Body of pancreas (tissue), 4 donors: ENCODE measurements at places on chromosomes 3 and 15. TPM values are rescaled to one million over a fixed set of nuclear protein-coding genes. Genes with fewer than 3 reads are reported as not detected.

RTP4 gene
- total RNA-seq: 3.6 TPM

SPATA12 gene
- total RNA-seq: not detected

NTRK3 gene
- total RNA-seq: 0.66 TPM

OSTN gene
- total RNA-seq: not detected

C2CD4A gene
- total RNA-seq: 1.6 TPM

SPRED1 gene
- total RNA-seq: 11.7 TPM

CIB2 gene
- 6.9 TPM for total RNA-seq

CA12 gene
- 25.7 TPM for total RNA-seq

ARHGAP31 gene
- total RNA-seq: 5.7 TPM

ZPLD1 gene
- not detected for total RNA-seq

SLC24A5 gene
- not detected for total RNA-seq

IL5RA gene
- total RNA-seq: not detected

GASK1A gene
- 16.8 TPM for total RNA-seq

GOLGA6L10 gene
- 10.2 TPM for total RNA-seq

WNT7A gene
- under 0.01 TPM for total RNA-seq

RBMS3 gene
- total RNA-seq: 29.7 TPM

STARD5 gene
- 1.3 TPM for total RNA-seq

NOP10 gene
- total RNA-seq: 25.7 TPM

FANCD2OS gene
- total RNA-seq: not detected

TMEM158 gene
- 3.1 TPM for total RNA-seq

CGNL1 gene
- 30.6 TPM for total RNA-seq

GUCA1C gene
- 0.99 TPM for total RNA-seq

KCNH8 gene
- total RNA-seq: 2.3 TPM

SAMMSON gene
- not detected for total RNA-seq

NRG4 gene
- 20.5 TPM for total RNA-seq

ASB14 gene
- total RNA-seq: not detected

CNTN3 gene
- 20.4 TPM for total RNA-seq

RCN2 gene
- total RNA-seq: 25.1 TPM

POC1A gene
- total RNA-seq: 0.26 TPM

TIMP4 gene
- 11.7 TPM for total RNA-seq

DNAH1 gene
- total RNA-seq: 6.0 TPM

TMEM39A gene
- 50.1 TPM for total RNA-seq

SLC51B gene
- total RNA-seq: not detected

GOLGA8O gene
- total RNA-seq: not detected

CHRNA3 gene
- total RNA-seq: 0.52 TPM

REC114 gene
- not detected for total RNA-seq

VGLL3 gene
- total RNA-seq: 16.1 TPM

CD200R1 gene
- 1.8 TPM for total RNA-seq

STARD9 gene
- total RNA-seq: 4.7 TPM

LDHAL6B gene
- not detected for total RNA-seq

CDHR4 gene
- total RNA-seq: not detected

FBXW12 gene
- 23.7 TPM for total RNA-seq

CACNA1D gene
- total RNA-seq: 20.4 TPM

NCKIPSD gene
- 22.1 TPM for total RNA-seq

C3orf49 gene
- total RNA-seq: not detected

GSK3B gene
- total RNA-seq: 18.8 TPM
